GM12878 (cell line): ENCODE measurements at places on chromosomes 3 and 15. TPM values are rescaled to one million over a fixed set of nuclear protein-coding genes. Genes with fewer than 3 reads are reported as not detected.
A peak's percentile ranks its signal among the peaks of the same experiment; 100 is the strongest.

The DTX3L gene
- 17.4 and 21.5 TPM in 2 replicates for polyA plus RNA-seq

GRCh38 chr3:28934126-28934813 is 346.6 kb upstream of the RBMS3 start:
- no peak for DNase-seq

GRCh38 chr15:22939652-22940061 is 40.5 kb downstream of the CYFIP1 start:
- DNase-seq, result no peak

GRCh38 chr15:95911570-95912279 is 418.8 kb upstream of the NR2F2 start:
- DNase-seq, result no peak

The CGNL1 gene
- polyA plus RNA-seq, result not detected in 2 replicates

DNA sequence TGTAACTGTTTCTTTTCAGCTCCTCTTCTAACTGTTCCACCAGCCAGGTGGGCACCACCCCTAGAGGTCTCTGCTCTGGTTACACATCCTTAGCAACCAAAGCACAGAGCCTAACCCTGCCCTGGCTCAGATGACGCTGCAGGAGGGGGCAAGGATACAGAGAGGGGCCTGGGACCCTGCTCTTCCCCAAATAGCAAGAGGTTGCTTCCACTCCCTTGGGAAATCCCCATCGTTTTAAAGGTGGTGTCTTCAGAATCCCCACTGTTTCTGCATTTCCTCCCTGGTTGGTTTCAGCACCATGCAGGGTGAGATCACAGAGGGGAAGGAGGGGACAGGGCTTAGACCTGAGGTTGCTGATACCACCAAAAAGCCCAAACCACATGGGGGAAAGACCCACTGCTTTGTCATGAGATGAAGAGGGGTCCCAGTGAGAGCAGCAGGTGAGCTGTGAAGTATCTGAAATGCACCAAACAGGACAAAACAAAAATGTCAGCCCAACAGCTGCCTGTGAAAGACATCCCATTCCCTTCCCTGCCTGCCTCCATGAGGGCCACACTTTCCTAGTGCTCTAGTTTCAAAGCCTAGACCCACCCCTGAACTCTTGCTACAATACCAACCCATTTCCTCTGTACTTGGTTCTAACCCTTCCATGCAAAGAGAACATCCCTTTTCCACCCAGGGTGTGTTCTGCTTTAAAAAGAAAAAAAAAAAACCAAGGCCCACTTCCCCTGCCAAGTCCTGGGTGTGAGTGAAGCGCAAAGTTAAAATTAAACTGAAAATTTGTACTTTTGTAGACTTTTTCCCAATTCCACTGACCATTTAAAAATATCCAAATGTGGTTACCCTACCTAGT is 29.0 kb downstream of the ANP32A start:
- DNase-seq, result peak; percentile 87

GRCh38 chr3:23713641-23714040 is 92.1 kb upstream of the UBE2E1 start:
- DNase-seq, result no peak

- DNase-seq, result no peak
These were observed 52.9 kb downstream of the BSN start for GRCh38 chr3:49607105-49607591.

- no peak for DNase-seq
These were observed 251.1 kb downstream of the TJP1 start for GRCh38 chr15:29570948-29571791.
